ENCODE measurements at places on chromosomes 6 and 20.
A peak's percentile ranks its signal among the peaks of the same experiment; 100 is the strongest.

DNA sequence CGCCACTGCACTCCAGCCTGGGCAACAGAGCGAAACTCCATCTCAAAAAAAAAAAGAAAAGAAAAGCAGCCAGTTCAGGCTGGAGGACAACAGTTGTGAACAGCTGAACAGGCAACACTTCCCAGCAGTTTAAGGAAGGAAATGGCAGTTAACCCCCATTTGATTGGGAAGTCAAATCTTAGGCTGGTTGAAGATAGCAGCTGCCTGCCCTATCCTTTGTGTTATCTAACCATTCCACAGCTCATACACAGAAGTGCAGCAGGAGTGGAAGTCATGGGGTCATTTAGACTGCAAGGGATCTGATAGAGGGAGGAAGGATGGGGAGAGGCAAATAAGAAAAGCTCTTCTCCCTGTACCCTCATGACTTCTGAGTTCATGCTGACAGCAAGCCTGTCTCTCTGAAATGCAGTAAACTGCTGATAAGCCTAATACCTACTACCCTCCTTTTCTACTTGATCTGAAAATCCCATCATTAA is 35.3 kb downstream of the KCTD20 start:
- no peak for DNase-seq

DNA sequence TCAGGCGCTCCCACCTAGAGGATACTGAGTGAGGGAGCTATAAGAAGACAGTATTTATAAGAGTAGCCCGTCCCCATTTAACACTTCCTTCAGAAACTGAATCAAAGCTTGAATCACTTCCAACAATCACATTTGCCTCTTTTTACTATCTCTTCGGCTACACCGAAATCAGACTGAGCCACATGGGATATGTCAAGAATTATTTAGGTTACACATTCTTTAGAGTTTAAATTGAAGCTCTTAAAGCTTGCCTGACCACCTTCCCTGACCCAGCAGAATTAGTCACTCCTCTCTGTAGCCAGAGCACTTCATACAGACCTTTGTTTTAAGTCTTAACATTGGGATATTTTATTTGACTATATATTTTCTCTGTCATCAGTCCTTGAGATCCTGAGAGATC is 163.7 kb downstream of the MAFB start:
- no peak for DNase-seq

- DNase-seq = peak; percentile 90
Measured at GRCh38 chr6:45436544-45437438, 59.1 kb upstream of the SUPT3H start.

DNA sequence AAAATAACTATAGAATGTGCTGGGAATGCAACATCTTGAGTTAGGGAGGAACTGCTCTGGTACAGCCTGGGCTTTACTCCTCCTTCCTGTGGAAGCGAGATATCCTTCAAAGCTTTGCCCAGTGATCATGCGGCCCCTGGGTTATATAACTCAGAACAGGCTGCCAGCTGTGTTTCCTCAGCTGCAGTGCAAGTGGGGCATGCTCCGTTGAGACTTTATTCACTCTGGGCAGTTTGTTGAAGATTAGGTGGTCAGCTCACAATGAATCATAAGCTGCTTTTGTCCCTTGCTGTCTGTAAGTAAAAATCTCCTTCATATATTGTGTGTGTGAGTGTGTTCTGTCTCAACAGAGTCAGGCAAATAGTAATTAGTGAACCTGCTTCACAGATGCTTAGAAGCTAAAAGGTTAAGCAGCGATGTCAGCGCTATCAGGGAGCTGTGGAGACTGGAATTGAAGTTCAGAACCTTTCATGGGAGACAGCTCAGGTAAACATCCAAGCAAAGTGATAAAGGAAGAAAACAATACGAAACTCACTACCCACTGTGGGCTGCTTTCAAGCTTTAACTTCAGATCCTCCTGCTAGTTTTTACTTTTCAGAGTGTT is 688.4 kb downstream of the HTR1B start:
- DNase-seq = no peak

GRCh38 chr20:56222945-56223344 is 25.6 kb upstream of the MC3R start:
- no peak for DNase-seq

DNA sequence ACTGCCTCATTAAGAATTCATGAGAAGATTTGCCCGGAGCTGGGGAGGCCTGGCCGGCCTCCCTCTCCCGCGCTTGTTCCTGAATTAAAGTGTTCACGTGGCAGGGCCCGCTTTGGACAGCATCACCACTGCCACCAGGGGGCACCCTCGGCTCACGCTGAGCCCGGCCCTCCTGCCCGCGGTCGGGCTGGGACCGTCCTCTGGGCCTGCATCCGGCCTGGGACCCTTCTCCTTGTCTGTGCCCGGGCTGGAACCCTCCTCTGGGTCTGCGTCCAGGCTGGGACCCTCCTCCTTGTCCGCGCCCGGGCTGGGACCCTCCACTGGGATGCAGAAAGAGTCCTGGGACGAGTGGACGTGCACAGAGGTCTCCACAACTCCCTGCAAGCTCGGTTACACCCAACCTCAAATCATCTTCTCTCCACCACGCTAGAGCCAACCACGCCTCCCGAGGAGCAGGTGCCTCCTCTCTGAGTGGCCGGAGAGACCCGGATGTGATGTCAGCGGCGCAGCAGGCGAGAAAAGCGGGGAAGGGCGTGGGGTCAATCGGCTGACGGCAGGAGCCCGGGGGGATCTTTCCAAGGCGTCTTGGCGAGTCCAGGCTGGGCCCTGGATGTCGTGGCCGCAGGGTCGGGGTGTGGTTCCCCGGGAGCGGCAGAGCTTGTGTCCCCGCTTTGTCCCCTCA is 50.9 kb upstream of the DACT2 start:
- DNase-seq = peak; percentile 62

- DNase-seq = no peak
Measured at GRCh38 chr6:56649053-56649769, 6.5 kb upstream of the DST start.

DNA sequence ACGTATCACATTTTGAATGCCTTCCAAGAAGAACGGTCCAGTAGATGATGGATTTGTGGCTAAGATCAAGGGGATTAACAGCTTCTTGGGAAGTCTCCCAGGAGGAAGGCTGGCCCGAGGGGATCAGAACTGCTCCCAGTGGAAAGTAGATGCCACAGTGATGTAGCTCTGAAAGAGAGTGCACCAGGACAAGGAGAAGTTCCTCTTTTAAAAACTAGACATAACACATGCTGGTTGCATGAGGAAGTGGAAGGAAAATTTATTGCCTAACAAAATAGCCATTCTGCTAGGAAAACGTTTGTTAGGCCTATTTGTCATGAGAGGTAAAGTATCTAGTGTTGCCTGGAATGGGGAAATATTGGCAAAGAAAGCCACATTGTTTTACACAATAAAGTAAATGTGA is 87.8 kb downstream of the CDH26 start:
- DNase-seq = peak; percentile 87

- peak; percentile 11 for DNase-seq
Measured at GRCh38 chr6:132614554-132614953, 9.5 kb downstream of the TAAR2 start.

DNA sequence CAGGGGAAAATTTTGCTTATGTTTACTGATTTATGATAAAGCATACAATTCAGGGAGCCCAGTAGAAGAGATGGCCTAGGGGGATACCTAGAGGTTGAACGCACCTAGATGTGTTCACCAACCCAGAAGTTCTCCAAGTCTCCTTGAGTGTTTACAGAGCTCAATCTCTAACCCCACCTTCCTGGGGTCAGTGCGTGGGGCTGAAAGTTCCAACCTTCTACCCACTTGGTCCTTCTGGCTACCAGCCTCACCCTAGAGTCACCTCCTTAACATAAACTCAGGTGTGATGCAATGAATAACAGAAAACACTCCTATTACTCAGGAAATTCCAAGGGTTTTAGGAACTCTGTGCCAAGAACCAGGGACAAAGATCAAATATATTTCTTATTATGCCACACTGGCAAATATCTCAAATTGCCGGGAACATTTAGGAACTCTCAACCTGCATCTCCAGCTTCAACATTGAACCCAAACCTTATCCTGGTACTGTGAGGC is 26.4 kb downstream of the AFG1L start:
- no peak for DNase-seq

DNA sequence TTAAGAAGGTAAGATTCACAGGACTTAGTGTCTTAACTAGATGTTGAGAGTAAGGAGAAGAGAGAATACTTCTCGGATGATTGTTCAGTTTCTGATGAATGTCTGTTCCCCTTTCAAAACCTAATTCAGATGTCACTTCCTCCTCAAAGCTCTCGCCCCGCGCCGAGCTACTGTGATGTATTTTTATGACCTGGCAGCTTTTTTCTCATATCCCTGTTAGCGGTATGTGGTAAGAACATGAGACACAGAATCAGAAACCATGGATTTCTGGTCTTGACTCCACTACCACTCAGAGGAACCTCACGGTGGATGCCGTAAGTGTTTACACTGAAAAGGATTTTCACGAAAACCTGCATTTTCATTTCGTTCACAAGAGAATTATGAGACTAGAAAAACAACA is 48.4 kb downstream of the CEP43 start:
- DNase-seq = peak; percentile 93

GRCh38 chr6:122154912-122155575 is 244.4 kb upstream of the HSF2 start:
- DNase-seq = no peak

DNA sequence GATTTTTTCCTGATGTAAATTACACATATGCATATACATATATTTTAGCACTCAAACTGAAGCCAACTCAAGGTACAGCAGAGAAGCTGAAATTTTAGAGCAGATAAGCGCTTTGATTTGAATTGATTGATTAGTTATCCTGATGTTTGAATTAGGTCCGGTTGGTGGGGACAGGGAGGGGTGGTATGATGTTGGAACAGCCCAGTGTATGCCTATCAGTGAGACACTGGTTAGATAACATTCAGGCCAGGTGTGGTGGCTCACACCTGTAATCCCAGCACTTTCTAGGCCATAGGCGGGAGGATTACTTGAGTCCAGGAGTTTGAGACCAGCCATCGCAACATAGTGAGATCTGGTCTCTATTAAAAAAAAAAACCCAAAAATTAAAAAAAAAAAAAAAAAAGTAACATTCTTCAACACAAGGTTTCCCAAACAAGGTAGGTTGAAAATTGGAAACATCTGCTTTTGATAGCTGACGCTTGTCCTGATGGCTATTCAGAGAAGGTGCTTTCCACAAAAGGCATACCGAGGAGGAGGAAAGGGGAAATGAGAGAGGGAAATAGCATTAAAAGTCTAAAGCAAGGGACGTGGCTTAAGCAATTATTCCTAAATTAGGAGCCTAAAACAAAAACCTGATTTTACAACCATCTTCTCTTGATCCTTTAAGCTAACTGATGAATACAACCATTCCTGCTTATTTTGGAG is 288.4 kb upstream of the JARID2 start:
- DNase-seq = peak; percentile 80

- no peak for DNase-seq
Measured at GRCh38 chr6:75098709-75099108, 107.1 kb downstream of the COL12A1 start.

DNA sequence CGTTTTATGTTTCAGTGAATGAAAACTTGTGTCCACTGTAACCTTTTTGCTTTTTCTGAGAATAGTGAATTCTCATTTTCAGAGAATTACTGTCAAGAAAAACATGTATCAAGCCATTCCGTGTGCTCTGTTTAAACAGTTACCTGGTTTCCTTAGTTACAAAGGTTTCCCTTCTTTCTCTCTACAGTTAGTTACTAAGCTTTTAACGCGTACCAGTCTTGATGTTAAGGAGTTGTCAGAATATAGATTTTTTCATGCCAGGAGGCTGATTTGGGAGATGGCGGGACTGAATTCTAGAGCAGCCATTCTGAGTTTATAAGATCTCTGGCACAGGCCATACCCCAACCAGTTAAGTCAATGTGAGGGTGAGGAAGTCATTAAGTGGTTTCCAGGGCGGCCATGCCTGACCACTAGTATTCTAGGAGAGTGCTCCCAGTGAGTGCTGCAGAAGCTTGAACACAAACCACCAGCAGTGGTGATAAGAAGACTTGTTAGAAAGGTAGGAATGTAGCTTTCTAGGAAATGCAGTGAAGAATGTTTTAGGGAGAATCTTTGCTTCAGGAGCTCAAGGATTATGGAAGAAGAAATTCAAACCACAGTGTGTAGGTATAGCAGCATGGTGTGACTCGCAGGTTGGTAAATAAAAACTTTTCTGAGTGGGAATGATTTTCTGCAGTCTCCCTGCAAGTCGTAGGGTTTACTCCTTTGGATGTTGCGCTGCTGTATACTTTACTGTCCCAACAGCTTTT is 112.9 kb downstream of the JARID2 start:
- DNase-seq = no peak

DNA sequence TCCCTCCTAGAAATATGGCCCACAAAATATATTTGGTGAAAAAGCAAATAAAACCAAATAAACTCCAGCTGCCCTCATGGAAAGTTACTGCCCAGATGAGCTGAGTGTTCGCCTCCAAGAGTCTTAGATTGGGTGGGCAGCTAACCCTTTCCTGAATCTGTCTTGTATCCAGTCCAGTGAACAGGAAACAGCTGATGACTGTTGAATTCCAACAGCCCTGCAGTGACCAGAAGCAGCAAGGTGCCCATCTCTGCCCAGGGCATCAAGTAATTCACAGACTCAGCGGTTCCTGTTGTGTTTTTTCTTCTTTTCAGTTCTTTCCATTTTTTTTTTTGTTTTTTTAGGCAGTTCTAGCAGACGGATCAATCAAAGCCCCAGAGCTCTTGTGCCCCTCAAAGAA is 199.2 kb downstream of the UBE3D start:
- no peak for DNase-seq

DNA sequence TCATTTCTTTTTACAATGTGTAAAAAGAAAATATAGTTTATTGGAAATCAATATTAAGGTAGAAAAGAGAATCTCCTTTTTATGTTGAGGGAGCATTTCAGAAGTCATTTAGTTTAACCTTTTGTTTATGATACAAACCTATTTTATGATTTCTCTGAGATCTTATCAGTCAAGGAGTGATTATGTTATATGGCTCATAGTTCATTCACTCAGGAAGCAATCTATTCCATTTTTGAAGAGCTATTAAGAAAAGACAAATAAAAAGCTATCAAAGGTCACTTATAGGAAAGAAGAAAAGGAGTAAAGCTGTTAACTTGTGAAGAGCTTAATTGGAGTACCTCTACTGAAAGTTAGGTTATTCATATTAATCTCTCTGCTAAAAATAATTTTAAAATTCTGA is 526.6 kb upstream of the JAG1 start:
- no peak for DNase-seq

DNA sequence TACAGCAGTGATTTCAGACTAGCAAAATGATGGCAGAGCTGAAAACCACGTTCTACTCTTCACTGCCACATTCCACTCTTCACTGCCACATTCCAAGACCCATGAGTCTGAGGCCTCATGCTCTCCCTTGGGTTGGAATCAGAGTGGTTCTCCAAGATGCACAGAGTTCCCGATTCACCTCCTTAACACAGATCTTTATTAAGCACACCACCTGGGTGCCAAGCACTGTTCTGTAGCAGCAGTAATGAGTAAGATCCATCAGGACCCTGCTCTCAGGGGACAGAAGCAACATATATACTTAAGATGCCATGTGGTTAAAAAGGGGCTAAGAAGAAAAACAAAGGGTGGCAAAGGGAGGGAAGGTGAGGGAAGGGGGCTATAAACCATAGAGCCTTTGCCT is 26.9 kb downstream of the TSHZ2 start:
- no peak for DNase-seq
